ENCODE measurements at places on chromosomes 3 and 15.

GRCh38 chr3:54165865-54166264 lies 43.5 kb downstream of the CACNA2D3 start:
- DNase-seq: no peak

- no peak for DNase-seq
Observed at GRCh38 chr15:74262625-74263024, 26.5 kb downstream of the CCDC33 start.

- no peak for DNase-seq
Observed at GRCh38 chr15:28892789-28893610, 7.2 kb downstream of the APBA2 start.

GRCh38 chr15:47788685-47789084 lies 71.4 kb downstream of the SEMA6D start:
- DNase-seq: no peak

DNA sequence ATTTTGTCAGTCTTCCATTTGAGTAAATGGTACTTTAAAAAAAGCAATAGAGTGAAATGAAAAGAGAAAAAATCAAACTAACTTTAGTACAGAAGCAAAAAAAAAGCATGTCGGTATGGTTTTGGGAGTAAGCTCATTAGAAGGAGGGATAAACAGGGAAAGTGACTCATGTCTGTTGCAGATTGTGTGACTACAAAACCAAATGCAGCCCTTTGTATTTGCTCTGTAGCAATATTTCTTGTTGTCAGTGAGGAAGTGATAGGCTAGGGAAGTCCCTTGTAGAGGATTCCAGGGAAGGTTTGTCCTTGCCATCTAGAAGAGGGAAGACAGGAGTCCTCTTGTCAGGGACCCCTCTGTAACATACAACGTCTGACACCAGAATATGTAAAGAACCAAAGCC lies 150.5 kb upstream of the POU1F1 start:
- no peak for DNase-seq

DNA sequence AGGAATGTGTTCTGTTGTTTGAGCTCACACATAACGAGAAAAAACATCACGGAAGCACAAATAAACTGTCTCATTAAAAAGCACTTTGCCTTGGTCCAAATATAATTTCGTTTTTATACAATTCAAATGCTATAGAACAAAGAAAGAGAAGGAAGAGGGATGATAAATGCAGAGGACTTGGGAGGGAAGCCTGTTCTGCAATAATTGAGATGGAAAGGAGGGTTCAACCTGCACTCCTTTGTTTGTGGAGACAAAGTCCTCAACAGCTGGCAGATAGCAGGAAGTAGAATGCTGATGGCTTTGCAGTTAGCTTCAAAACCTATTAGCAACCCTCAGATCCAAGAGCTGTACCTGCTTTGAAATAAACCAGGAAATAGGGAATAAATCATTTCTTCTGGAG lies 1010.8 kb downstream of the FHIT start:
- DNase-seq: no peak

- no peak for DNase-seq
Observed at GRCh38 chr3:177041730-177042551, 155.3 kb downstream of the TBL1XR1 start.

DNA sequence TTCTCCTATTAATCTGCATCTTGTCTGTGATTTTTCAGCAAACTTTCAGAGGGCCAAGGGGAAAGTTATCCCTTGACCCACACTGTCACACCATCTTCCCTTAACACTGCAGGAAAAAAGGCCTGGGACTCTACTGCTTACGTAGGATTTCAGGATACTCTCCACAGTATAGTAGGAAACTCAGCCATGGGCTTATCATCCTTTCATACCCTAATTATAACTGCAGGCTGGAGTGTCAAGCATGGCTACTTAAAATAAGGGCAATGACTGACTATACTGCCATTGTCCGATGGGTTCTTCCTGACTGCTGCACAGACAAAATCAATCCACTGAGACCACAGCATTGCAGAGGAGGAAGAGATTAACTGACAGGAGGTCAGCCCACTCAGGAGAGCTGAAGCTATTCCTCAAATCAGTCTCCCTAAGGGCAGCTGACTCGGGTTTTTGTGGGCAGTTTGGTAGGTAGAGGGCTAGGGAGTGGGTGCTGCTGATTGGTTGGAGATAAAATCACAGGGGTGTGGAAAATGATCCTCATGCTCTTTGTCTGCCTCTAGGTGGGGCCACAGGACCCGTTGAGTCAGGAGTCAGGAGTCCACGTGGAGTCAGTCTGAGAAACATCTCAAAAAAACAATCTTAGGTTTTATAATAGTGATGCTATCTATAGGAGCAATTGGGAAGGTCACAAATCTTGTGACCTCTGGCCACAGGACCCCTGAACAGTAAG lies 118.2 kb upstream of the STRIT1 start:
- DNase-seq: no peak

GRCh38 chr3:170154084-170154483 lies 27.4 kb downstream of the PHC3 start:
- no peak for DNase-seq

GRCh38 chr3:139601191-139601961 lies 61.8 kb upstream of the RBP1 start:
- no peak for DNase-seq

DNA sequence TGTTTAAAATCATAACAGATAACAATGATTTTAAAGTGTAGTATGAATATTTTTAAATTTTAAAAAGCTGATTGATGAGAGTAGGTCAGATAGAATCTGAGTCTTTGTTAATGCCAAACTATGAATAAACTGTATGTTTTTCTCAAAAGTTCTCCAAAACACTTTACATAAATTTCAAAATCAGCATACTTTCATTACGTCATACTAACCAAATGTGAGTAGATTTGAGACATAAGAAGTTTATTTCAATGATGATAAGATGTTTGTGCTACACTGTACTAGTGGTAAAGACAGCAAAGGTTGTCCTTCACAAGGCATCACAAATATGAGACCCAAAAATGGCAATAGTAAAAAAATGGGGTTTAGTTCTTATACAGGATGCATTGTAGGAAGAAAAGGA lies 1342.9 kb downstream of the SI start:
- DNase-seq: no peak

GRCh38 chr3:87855616-87856015 lies 203.2 kb downstream of the CGGBP1 start:
- DNase-seq: no peak

DNA sequence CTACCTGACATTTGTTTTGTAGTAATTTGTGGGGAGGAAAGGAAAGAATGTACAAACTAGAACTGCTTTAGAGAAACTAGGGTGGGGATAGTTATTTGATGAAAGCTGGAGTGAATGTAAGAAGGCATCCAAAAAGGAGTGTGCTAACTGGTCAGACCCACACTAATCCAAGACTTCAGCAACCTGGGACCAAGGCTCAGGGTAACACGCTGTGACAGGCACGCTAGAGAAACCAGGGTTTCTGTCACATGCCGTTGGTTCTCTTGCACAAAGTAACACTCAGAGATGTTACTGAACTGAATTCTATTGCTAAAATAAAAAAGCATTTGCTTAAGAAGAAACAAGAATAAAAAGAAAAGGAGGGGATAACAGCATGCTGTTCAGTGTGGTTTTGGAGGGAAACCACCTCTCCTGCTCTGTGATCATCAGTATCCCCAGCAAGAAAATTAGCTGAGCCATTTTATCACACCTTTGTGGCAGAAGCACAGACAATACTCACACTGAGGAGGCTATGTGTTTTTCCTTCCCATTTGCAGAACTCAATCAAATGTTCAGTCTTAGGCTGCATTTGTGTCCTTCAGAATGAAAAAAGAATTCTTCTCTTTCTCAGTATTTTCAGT lies 2.8 kb upstream of the CCDC80 start:
- no peak for DNase-seq

GRCh38 chr15:82847703-82848102 lies 38.3 kb downstream of the WHAMM start:
- no peak for DNase-seq
